Natural killer cell (primary cell): ENCODE measurements at places on chromosomes 1 and 21. TPM values are rescaled to one million over a fixed set of nuclear protein-coding genes. Genes with fewer than 3 reads are reported as not detected.
A peak's percentile ranks its signal among the peaks of the same experiment; 100 is the strongest.

The KLF17 gene
- total RNA-seq, result not detected

The S100A1 gene
- total RNA-seq, result not detected

The GBP5 gene
- total RNA-seq, result 219 TPM

The IL22RA1 gene
- total RNA-seq, result not detected

The CD52 gene
- 482 TPM for total RNA-seq

The CRP gene
- not detected for total RNA-seq

The SELE gene
- not detected for total RNA-seq

The ASTN1 gene
- total RNA-seq, result not detected

The LRRC38 gene
- not detected for total RNA-seq

DNA sequence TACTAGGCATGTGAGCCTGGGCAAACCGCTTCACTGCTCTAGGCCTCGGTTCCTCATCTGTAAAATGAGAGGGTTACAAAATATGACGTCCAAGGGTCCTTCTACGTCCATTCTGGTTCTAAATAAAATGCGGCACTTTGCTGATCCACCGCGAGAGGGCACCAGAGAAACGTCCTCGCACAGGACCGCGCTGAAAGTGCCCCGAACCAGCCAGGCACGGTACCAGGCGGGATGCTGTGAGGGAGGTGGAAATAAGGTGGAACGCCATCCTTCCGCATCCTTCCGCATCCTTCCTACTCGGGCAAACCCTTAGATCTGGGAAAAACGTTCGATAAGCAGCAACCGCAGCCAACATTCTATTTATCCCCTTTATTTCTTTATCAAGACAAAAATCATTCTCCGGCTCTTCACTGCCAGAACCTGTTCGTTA is 60.3 kb upstream of the KRTAP19-8 start:
- peak; percentile 55 for DNase-seq

- DNase-seq, result no peak
These were observed 53.6 kb downstream of the ACBD3 start for GRCh38 chr1:226132728-226133503.

- DNase-seq, result no peak
These were observed 179.0 kb downstream of the EIF4G3 start for GRCh38 chr1:20997602-20998224.

- DNase-seq, result peak; percentile 14
These were observed 14.5 kb downstream of the HHAT start for GRCh38 chr1:210342986-210343780.

GRCh38 chr1:152505083-152505482 is 5.5 kb upstream of the LCE5A start:
- no peak for DNase-seq

DNA sequence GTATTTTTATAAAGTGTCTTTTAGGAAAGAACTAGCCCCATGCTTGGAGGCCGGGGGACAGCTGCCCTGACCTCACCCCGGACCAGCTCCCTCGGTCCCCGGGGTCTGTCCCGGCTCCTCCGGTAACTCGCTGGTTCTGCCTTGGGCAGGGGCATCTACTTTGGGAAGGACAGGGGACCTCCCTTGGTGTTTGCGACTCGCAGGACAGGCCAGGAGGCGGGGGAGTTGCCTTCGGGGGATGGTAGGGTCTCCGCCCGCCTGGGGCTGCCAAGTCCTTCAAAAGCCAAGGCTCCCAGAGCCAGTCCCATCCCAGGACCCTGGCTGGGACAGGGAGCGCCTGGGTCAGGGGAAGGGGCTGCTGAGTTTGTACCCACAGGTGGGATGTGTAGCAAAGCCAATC is 157.9 kb downstream of the PEX14 start:
- DNase-seq, result no peak

DNA sequence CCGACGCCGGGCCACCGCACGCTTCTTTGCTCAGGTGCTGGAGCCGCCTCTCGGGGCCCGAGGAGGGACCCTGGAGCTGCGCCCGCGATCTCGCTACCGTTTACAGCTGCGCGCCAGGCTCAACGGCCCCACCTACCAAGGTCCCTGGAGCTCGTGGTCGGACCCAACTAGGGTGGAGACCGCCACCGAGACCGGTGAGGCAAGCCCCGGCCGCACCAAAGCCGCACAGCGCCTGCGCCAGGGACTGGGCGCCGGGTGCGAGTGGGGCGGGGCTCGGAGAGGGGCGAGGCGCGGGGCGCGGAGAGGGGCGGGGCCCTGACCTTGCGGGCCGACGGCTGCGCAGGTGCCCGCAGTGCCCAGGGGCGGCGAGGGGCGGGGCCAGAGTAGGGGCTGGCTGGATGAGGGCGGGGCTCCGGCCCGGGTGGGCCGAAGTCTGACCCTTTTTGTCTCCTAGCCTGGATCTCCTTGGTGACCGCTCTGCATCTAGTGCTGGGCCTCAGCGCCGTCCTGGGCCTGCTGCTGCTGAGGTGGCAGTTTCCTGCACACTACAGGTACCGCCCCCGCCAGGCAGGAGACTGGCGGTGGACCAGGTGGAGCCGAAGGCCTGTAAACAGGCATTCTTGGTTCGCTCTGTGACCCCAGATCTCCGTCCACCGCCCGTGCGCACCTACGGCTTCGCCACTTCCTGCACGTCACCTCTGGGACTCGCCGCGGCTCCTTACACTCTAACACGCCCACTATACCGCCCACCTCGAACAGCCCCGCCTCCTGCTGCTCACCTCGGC is 9.8 kb upstream of the CDC20 start:
- DNase-seq, result peak; percentile 45

DNA sequence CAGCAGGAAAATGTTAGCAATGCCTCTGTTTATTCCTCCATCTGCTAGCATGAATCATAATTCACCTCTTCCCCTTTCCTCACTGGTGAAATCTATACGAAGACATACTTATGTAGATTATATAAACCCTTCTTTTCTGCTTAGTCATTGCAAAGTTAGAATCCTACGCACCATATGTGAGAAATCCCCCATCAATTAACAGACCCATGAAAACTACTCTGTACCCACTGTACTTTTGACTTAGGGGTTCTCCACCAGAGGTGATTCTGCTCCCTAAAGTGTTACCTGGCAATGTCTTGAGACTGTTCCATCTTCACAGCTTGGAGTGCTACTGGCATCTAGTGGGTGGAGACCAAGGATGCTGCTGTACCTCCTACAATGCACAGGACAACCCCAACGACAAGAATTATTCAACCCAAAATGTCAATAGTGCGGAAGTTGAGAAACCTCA is 49.6 kb upstream of the KCTD3 start:
- DNase-seq, result no peak

- no peak for DNase-seq
These were observed 13.1 kb upstream of the HEYL start for GRCh38 chr1:39652554-39652953.

- DNase-seq, result no peak
These were observed 23.0 kb downstream of the SPATA46 start for GRCh38 chr1:162353702-162354101.

DNA sequence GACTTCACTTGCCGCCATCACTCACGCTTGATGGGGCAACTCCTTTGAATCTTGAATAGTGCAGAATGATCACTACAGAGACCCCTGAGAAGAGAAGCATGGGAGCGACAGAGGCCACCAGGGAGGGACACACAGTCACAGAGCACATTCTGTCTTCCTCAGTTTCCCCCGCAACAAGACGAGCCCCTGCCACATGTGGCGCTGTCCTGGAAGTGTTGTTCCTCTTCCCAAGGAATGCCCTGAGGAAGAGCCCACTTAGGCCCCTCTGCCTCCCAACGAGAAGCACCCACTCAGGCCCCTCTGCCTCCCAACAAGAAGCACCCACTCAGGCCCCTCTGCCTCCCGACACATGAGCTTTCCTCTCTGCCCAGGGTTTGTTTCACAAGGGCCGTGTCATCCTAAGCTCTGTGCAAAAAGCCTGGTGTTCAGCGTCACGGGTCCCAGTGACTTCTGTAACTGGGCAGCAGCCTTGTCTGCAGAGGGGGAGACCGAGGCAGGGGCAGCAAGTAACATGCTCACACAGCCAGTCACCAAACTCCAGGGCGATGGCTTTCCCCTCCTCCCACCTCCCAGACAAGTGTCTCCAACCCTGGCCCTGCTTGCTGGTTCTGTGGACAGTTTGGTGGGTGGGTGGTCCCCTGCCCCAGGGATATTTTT is 19.8 kb downstream of the SLC37A1 start:
- DNase-seq, result no peak

DNA sequence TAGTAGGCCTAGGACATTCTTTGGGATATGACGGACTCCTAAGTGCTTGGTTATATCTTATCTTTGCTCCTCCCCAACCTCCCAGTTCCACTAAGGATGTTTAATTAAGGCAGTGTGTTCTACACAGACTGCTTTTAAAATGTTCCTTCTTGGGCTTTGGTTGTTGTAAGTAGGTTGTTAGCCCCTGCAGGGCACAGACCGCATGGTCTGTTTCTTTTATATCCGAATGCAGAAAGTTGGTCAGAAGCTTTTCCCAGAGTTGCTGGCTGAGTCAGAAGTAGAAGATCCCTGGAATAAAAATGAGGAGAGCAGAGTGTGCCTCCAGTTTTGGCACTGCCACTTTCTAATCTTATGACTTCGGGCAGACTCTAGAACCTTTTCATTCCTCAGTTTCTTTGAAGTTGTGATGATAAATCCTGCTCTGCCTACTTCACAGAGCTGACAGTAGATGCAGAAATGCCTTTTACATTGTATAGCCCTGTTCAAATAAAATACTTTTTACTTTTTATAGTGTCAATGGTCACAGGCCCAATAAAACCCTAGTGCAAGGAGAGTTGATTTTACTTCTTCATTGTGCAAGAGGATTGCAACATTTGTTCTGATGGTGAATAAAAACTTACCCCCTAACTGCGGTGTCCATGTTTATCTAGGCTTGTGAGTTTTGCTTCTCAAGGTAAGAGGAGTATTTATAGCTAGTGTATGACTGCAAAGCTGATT is 18.4 kb downstream of the FMN2 start:
- DNase-seq, result no peak

- DNase-seq, result no peak
These were observed 45.6 kb downstream of the PBX1 start for GRCh38 chr1:164604541-164604940.
